ENCODE measurements at places on chromosomes 7 and 10.
A peak's percentile ranks its signal among the peaks of the same experiment; 100 is the strongest.

DNA sequence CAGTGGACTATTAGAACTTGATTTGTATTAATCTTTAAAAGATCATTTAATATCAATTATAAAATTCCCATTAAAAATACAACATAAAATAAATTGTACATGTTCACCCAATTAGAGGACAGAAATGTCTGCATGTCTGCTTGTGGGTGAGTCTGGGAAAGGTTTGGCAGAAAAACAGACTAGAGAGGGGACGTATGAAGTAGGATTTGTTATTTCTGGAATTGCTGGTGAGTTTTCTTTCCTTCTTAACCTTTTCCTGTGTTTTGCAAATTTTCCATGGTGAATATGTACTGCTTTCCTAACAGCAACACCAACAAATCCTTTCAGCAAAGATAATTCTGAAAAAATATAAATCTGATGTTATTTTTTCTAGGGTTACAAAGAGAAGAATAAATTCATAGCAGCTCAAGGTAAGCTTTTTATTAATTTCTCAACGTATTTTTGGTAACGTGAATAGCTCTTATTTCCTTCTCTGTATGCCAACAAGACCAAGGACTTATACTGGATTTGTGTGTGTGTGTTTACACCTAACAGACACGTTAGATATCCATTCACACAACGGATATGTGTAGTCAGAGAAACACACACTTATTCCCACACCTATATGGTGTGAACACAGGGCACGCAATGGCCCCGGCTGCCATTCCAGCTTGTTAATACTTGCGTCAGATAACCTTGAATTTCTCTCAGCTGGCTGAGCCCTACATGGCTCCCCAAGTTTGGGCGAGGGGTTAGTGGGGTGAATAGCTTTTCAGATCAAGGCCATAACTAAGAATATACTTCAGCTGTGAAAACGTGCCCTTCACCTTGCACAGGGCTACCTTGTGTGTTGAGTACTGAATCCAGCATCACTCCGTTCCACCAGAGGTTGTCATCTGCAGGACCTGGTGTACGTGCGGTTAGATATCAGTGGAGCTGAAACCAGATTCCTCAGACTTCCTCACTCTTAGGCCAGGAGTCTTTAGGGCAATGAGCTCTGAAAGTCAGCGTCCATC, 64.6 kb downstream of the MKI67 start:
- no peak for ATAC-seq

DNA sequence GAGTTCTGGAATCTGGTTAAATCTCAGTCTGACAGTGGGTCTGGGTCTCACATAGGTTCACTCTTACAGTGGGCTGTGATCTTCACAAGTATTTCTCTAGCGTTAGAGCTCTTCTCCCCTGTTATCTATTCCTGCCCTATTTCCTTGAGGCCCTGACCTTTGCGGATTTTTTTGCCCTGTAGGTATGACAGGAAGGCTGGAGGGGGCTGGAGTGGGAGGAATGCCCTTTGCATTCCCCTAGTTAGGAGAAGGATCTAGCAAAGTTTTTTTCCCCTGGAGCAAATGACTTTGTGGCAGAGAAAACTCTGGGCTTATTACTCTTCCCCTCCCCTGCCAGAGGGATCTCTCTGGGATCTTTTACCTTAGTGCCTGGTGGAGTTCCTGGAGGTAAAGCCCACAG, 49.2 kb downstream of the GALNT11 start:
- ATAC-seq: no peak

GRCh38 chr10:30115626-30115940, 56.2 kb upstream of the JCAD start:
- no peak for ATAC-seq

GRCh38 chr10:124428207-124428777, 9.6 kb upstream of the OAT start:
- ATAC-seq: no peak

- ATAC-seq: no peak
These were observed 181.7 kb downstream of the PTEN start for GRCh38 chr10:88045096-88045495.

- peak; percentile 73 for ATAC-seq
These were observed 34.6 kb downstream of the TRIM8 start for GRCh38 chr10:102678842-102679289.

Data from SK-N-SH treated with all-trans-retinoic acid at 6 μM for 48 hours (cell line).